ENCODE measurements at places on chromosomes 2 and 18. TPM values are rescaled to one million over a fixed set of nuclear protein-coding genes. Genes with fewer than 3 reads are reported as not detected.

DNA sequence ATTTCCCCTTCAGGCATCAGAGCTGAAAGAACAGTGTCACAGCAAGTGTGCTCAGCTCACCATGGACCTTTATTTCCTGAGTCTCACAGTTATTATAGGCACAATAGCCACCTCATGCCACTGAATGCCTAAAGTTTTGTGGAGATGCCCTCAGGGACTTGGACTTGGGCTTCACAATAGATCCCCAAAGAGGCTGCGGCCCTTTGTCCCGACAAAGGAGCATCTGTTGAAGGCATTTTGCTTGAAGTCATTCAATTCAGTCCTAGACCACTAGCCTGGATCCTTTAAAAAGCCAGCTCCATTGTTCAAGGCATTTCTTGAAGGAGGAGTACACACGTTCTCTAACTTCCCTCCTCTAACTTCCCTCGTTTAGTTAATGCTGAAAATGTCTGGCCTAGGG is 125.4 kb downstream of the DCC start:
- no peak for DNase-seq

DNA sequence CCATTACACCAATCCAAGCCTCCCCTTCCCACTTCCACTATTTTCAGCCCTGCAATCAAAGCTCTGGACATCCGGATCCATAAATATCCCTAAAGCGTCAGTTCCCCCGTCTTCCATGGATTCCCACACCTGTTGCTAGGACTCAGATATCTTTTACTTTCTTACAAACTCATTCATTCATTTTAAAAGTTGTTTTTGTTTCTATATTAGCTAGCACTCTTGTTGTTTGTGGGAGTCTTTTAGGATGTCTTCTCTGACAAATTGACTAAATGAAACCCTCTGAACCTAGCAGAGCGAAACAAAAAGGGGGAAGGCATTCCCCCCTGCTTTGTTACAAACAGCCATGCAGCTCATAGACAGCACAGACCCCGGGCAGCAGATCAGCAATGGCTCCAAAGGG is 9.0 kb upstream of the NBAS start:
- DNase-seq: no peak

DNA sequence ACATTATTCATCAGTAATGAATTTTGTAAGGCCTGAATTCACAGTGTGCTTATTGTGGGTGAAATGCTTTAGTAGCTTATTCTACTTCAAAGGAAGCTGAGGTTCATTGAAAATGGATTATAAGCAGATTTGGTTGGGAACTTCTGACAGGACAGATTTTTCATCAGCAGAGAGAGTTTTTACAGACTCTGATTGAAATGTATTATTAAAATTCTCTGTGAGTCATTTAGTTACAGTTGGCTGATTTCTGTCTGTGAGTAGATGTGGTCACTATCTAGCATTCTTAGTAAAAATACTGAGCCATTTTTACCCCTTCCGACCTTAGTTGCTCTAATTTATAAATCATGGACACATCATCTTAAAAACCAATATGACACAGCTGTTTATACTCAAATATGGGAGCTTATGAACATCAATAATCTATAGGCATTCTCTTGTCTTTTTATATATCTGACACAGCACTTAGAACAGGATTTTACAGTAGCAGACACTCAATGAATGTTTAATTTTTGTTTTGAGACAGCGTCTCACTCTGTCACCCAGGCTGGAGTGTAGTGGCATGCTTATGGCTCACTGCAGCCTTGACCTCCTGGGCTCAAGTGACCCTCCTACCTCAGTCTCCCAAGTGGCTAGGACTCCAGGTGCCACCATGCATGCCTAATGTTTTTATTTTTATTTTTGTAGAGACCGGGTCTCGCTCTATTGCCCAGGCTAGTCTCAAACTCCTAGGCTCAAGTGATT is 239.6 kb downstream of the BABAM2 start:
- no peak for DNase-seq

GRCh38 chr2:15043336-15044058 is 411.0 kb downstream of the LRATD1 start:
- no peak for DNase-seq

DNA sequence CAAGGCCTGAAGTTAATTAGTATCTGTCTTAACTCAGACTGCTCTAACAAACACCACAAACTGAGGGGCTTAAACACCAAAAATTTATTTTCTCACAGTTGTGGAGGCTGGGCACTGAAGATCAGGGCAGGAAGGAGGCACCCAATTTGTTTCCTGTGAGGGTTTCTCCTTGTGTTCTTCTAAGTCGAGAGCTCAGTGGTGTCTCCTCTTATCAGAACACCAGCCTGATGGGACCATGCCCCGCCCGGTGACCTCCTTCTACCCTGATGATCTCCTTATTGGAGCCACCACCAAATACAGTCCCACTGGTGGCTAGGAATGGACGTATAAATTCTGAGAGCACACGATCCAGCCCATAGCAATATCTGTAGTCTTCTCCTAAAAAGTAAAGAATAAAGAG is 20.5 kb downstream of the TMEM18 start:
- no peak for DNase-seq

Gene TLX2
- total RNA-seq: not detected

Gene ZNF892
- 7.1 TPM for total RNA-seq

- no peak for DNase-seq
Measured at GRCh38 chr18:4750393-4751346, 295.6 kb upstream of the DLGAP1 start.

Gene ESPNL
- 0.14 TPM for total RNA-seq

- peak; percentile 71 for DNase-seq
Measured at GRCh38 chr2:188292348-188293239, 920 bp downstream of the GULP1 start.

- no peak for DNase-seq
Measured at GRCh38 chr2:158380746-158381145, 75.8 kb downstream of the CCDC148 start.

DNA sequence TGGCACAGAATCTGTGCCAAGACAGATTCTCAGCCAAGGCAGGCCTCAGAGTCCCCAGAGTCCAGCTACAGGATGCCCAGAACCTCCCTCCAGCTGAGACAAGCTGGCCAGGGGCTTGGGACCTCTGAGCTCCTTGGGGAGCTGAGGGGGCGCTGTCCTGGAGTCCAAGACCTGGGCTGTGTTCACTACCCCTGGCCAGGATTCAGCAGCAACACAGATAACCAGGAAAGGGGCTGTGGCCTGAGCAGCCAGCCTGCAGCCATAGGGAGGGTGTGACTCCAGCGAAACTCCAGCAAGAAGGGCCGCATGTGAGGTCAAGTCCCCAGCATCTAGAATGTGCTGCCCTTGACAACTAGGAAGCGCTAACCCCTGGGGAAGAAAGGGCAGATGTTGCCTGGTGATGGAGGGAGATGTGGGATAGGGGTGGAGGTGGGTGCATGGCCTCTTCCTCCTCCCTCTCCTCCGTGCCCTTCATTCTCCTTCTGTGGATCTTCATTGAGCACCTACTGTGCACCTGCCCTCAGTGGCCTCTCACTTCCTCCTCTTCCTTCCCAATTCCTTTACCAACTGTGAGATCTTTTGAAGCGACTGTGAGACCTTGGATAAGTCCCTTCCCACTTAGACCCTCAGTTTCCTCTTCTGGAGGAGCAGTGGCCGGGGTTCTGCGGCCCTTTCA is 7.7 kb upstream of the ARID5A start:
- no peak for DNase-seq

GRCh38 chr2:71843391-71843850 is 304.2 kb downstream of the CYP26B1 start:
- DNase-seq: peak; percentile 7

GRCh38 chr2:129733579-129733978 is 245.9 kb upstream of the RAB6C start:
- DNase-seq: no peak

GRCh38 chr18:9188359-9189231 is 52.0 kb downstream of the ANKRD12 start:
- peak; percentile 18 for DNase-seq

Gene CRYGD
- total RNA-seq: not detected

Gene MRO
- not detected for total RNA-seq

- DNase-seq: no peak
Measured at GRCh38 chr18:8324343-8325065, 284.7 kb upstream of the RAB12 start.

DNA sequence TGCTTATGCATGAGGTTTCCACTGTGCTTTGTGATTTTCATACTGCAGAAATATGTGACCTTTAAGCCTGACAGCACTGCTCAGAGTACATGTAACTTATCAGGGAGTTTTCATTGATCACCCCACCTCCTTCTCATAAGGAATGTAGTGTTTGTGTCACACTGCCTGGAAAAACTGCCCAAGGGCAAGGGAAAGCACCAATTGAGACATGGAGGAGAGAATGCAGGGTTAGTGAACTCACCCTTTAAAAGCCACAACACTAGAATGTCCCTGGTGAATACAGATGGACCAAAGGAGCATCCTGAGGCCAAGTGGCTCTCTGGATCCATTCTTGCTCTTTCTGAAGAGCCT is 147.2 kb upstream of the SPATS2L start:
- DNase-seq: peak; percentile 38

Gene AMER3
- total RNA-seq: not detected

Gene EPHA4
- 13.3 TPM for total RNA-seq

Gene AUP1
- 86.4 TPM for total RNA-seq

GRCh38 chr2:191626497-191627151 is 51.3 kb upstream of the NABP1 start:
- DNase-seq: no peak

GRCh38 chr2:650343-651310 is 26.6 kb downstream of the TMEM18 start:
- DNase-seq: no peak

Gene GDF7
- not detected for total RNA-seq

- DNase-seq: no peak
Measured at GRCh38 chr2:165905854-165906253, 47.7 kb downstream of the TTC21B start.

DNA sequence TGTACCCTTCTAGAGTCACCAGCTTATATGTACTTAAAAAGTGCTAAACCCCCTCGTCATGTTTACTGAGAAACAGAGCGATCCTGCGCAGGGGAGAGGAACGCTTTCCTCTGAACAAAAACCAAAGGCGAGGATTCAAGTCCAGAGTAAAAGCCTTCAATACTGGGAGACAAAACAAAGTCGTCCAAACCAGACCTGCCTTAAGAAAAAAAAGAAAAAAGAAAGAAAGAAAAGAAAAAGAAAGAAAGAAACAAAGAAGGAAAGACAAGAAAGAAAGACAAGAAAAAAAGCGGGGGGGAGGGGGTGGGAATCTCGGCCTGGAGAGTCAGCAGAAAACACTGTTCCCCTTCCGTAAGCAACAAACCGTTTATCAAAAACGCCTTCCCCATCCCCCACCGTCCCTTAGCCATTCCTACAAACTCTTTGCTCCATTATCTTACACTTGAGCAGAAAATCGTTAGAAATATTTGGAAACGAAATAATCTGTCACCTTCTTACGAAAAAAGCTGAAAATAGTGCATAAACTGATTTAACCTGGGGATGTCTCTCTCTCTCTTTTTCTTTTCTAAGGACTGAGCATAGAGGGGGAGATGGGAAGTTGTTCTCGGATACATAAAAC is 3.3 kb downstream of the PTGR3 start:
- no peak for DNase-seq

DNA sequence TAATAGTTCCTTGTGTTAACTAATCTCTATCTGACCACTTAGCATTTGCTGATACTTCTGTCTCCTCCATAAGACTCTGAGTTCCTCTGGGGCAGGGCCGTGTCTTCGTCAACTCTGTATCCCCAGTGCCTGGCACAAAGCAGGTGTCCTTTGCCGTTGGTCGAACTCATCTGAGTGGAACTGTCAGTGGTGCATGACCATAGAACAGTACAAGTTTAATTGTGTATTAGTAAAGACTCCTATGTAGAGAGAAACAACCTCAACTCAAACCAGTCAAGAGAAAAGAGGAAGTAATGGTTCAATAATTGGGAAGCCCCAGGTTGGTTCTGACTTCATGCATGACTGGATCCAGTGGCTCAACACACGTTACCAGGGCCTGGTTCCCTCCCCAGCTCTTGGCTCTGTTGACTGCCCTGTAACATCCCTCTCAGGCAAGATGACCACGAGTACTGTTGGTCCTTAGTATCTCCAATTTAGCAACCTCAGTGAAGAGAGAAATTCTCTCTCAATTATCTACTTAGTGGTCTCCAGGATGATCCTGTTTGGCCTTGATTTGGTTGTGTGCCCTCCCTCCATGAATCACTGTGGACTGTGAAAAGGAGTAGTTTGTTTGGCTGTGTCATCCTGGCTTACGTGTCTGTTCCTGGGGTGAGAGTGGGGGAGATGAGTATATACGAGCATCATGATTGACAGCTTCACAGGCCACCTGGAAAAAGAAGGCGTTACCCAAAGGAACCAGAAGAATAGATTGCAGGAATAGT is 58.5 kb upstream of the MSH6 start:
- peak; percentile 94 for DNase-seq

DNA sequence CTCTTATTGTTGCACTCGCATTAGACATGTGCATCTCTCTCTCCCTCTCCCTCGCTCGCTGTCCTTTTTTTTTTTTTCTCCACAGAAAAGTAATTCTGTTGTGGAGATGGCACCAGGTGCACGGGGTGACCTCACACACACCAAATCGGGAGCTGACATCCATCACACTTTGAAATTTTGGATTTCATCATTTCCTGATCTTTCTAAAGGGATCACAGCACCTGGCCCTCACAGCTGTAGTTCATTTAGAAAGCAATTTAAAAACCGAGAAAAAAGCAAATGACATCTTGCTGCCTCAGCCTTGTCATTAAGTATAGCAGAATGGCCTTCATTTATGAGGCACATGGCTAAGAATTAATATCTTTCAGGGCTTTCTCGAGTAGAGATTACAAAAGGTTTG is 717.2 kb downstream of the RNF144A start:
- DNase-seq: no peak

DNA sequence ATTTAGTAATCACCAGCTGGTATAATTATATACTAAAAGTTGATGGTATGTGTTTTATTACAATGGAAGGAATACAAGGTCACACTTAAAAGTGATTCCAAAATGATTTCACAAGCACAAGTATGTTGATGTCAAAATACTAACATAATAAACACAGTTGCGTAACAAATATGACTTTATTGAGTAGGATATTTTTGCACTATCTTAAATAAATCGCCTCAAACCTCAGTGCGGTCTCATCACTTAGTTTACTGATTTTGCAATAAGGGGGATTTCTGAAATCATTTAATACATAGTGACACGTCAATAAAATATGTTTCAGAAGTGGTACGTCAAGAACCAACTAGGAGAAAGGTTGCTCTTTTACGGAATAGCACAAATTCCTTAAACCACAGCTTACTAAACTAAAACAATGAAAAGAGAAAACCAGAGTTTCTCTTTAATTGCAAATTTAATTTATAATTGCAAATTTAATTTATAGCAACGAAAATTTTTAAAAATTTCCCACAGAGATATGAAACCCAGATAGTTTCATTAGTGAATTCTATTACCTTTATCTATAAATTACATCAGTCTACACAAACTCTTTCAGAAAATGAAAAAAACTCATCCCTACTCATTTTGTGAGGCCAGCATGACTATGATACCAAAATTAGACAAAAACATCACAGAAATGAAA is 304.0 kb upstream of the REG3G start:
- no peak for DNase-seq

Gene CNDP2
- total RNA-seq: 171 TPM

Gene CTLA4
- not detected for total RNA-seq

Gene INO80D
- total RNA-seq: 4.0 TPM
